Kidney tubule cell (primary cell): ENCODE measurements at places on chromosomes 11 and 22.

DNA sequence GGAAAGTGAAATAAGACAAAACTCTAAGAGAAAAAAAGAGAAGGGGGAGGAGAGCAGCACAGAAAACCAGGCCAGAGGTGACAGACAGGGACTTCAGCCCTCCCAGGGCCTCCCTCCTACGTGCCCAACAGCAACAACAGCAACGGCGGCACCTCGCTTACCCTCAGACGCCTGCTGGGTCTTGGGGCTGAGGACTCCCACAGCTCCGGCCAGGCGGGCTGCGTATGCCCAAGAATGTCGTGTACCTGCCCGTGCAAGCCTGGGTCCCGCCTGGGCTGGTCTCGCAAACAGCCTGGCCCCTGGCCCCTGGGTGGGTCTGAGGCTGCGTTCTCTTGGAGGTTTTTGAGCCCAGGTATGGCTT, 30.5 kb downstream of the ARAP1 start:
- DNase-seq, result no peak

DNA sequence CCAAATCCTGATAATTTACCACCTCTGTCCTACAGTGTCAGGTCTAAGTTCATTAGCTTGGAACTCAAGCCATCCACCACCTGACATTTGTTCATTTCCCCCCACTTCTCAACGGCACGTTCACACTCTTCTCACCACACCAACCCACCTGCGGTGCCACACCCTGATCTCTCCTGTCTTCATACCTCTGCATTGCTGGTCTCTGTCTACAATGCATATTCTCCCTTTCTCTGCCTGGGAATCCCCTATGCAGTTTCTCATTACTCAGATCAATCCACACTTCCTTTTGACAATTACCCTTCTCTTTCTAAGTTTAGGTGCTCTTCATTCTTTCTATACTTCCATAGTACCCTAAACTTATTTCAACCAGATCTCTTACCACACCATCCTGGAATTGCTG, 20.4 kb upstream of the EMSY start:
- no peak for DNase-seq

- no peak for DNase-seq
These were observed 10.3 kb downstream of the EIF4G2 start for GRCh38 chr11:10798330-10798928.

- DNase-seq, result peak; percentile 80
These were observed 3.5 kb upstream of the LARGE1 start for GRCh38 chr22:33923660-33924246.

- DNase-seq, result no peak
These were observed 16.5 kb downstream of the PRPF19 start for GRCh38 chr11:60889869-60890311.

GRCh38 chr22:17734187-17734586, 40.1 kb downstream of the BID start:
- no peak for DNase-seq

- peak; percentile 62 for DNase-seq
These were observed 9.2 kb upstream of the AIFM3 start for GRCh38 chr22:20957683-20958431.

GRCh38 chr11:26109658-26110368, 222.1 kb upstream of the ANO3 start:
- DNase-seq, result no peak

DNA sequence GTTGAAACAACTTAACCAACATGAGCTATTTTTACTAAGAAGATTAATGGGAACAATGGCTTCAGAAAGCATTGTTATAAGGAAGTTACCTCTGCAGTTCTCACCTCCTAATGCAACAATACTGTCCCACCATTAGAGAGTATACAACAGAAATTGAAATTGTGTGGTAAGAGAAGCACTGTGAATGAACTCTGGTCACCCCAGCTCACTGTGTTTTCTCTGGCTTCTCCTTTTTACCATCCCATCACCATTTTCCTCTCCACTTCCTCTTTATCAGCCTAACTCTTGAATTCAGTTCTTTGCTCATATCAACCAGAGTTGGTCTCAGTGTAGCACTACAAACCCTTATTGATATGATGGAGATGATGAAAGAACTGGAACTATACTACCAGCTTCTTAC, 138.0 kb upstream of the POU2AF2 start:
- DNase-seq, result no peak

DNA sequence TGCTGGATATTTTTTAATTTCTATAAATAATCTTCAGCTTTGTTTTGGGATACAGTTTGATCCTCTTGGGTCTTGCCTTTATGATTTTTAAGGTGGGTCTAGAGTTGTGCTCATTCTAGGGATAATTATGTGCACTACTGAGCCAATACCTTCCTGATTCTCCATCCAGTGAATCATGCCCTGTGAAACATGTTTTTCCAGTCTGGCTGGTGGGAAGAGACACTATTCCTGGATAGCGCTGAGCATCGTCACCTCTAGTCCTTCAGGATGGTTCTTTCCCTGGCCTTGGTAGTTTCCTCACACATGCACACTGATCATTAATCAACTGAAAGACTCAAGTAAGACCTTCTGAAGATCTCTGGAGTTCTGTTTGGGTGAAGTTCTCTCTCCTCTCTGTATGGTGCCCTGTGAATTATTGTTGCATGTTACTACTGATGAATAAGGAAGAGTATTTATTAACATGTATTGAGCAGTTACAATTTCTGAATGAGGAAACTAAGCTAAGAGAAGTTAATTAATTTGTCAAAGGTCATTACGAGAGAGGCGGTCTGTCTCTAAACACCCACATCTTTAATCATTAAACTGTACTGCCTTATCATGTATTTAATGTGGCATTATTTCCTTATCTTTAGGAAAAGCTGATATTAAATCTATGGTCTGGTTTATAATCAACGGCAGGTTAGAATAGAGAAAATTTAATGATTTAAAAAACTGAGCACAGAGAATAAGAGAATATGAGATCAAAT, 39.1 kb upstream of the LIPT2 start:
- peak; percentile 79 for DNase-seq

DNA sequence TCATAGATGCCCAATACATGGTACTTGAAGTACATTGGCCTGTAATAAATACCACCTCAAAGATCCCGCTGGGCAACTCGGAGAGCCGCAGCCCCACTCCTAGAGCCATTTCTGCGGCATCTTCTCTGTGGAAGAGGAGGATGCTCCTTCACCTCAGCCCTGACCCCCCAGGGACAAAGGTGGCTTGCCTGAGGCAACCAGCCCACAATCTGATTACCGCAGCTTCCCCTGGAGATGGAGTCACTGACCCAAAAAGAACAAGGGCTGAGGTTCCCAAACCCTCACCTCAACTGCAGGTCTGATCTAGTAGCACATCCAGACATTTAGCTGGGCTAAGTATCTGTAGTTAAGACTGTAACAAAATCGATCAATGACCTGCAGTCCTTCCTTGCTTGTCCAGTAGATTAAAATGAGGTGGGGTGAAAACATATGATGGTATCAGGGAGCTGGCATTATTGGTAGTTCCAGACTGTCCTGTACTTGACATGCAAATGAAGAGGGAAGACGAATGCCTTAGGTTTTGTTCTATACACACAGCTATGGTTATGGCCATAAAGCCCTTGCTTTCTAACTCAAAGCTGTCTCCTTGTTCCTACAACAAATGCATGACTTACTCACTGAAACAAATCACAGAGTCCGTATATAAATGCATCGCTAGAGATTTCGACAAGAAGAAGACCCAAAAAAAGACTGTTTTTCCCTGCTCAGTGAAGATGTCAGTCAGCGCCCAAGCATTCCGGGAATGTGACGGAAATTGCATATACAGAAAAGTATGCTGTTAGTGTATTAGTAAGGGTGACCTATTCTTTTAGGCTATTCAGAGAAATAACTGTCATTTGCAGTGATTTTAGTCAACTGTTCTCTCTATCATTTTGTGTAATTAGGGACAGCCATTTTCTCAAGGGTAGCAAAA, 33.7 kb downstream of the C11orf71 start:
- DNase-seq, result peak; percentile 71

DNA sequence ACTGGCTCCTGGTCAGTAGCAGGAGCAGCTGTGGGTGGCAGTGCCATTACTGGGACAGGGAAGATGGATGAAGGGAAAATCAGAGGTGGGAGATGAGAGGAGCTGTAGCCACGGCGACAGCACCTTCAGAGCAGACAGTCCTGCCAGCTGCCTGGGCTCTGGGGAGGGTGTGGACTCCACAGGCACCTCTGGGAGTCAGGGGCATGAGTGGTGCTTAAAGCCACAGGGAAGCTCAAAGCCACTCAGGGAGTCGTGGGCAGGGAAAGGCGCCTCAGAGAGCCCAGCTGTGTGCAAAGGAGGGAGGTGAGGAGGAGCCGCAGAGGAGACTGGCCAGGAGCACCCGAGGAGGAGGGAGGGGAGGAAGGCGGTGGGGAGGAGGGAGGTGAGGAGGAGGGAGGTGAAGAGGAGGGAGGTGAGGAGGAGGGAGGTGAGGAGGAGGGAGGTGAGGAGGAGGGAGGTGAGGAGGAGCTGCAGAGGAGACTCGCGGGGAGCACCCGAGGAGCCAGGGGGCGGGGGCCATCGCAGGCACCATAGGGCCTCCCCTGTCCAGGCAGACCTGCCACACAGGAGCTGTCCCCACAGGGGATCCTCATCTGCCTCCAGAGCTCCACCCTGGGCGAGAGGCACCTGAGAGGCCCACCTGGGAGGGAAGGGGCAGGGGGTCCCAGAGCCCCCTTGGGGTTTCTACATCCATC, 977.6 kb downstream of the BRD1 start:
- no peak for DNase-seq

DNA sequence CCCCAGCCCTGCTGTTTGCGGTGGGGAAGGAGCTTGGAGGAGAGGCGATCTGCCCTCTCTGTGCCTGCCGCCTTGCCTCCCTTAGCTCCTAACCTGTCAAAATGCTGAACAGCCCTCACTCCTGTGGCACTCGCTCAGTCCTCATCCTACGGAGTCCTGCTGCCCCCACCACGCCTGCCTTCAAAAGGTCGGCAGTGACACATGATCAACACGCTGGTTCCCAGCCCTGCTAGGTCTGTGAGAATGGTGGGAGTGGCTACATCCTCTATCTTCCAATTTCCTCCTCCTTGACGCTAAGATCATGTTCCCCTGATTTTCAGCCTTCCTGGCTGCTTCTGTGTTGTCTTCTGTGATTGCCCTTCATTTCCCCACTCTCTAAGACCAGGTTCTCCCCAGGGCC, 120.2 kb upstream of the TBCEL start:
- DNase-seq, result no peak

GRCh38 chr11:134527382-134528243, 115.6 kb upstream of the B3GAT1 start:
- no peak for DNase-seq

GRCh38 chr11:2098691-2099515, 40.3 kb downstream of the IGF2 start:
- DNase-seq, result no peak

DNA sequence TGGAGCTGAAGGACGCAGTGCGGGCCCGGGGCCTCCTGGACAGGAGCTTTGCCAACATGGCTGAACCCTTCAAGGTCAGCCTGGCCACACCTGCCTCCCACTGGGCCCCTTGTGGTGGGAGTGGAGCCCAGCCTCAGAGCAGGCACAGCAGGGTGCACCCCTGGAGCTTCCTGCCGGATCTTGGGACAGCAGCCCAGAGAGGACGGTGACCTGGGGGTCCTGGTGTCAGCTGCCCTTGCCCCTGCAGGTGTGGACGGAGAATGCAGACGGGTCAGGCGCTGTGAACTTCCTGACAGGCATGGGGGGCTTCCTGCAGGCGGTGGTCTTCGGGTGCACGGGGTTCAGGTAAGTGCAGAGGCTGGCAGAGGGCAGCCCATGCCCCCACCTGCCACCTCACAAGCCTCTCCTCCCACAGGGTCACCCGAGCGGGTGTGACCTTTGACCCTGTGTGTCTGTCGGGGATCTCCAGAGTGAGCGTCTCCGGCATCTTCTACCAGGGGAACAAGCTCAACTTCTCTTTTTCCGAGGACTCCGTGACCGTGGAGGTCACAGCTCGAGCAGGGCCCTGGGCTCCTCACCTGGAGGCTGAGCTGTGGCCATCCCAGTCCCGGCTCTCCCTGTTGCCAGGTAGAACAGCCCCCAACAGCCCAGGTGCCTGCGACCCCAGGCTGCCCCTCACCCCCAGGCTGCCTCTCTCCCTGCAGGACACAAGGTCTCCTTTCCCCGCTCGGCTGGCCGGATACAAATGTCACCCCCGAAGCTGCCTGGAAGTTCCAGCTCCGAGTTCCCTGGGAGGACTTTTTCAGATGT, 5.1 kb downstream of the PGGHG start:
- no peak for DNase-seq
